ENCODE measurements at places on chromosomes 6 and 20. TPM values are rescaled to one million over a fixed set of nuclear protein-coding genes. Genes with fewer than 3 reads are reported as not detected.

- no peak for DNase-seq
- H3K27me3 ChIP-seq: no peaks in the 10 kb centered on the region
- H3K4me1 ChIP-seq: peaks cover 16% of the 10 kb centered on the region
- H3K27ac ChIP-seq: no peak overlapping the region
These were observed 537.9 kb downstream of the CD83 start for GRCh38 chr6:14655201-14656061.

- DNase-seq: no peak
- no peaks in the 10 kb centered on the region for H3K36me3 ChIP-seq
- H3K27ac ChIP-seq: no peak overlapping the region
- peaks cover 20% of the 10 kb centered on the region for H3K27me3 ChIP-seq
- H3K4me1 ChIP-seq: peaks cover 5% of the 10 kb centered on the region
These were observed 19.9 kb upstream of the DEK start for GRCh38 chr6:18284261-18284660.

GRCh38 chr6:148509800-148510581 is 167.4 kb downstream of the SASH1 start:
- H3K27ac ChIP-seq: peak overlapping the region; percentile 95
- peak overlapping the region; percentile 90 for H3K4me3 ChIP-seq
- H3K27me3 ChIP-seq: no peaks in the 10 kb centered on the region
- H3K36me3 ChIP-seq: peaks cover 9% of the 10 kb centered on the region
- DNase-seq: no peak
- peaks cover 54% of the 10 kb centered on the region for H3K4me1 ChIP-seq

DNA sequence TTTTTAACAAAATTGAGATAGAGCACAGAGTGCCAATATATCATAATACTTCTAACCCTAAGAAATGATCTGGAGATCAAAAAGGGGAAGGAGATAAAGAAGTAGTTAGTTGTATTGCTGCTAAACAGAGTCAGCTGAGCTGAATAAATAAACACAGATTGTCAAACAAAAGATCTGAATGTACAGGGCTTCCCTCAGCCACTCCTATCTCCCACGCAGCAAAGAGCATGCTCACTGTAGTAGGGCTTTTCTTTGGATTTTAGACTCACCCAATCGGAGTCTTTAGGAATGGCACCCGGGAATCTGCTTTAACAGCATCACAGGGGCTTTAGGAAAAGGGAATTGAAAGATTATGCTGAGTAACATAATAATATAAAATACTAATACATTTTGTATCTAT is 222.2 kb upstream of the STXBP5 start:
- no peak for DNase-seq
- H3K27ac ChIP-seq: no peak overlapping the region
- H3K27me3 ChIP-seq: no peaks in the 10 kb centered on the region
- peaks cover 4% of the 10 kb centered on the region for H3K4me1 ChIP-seq
- no peaks in the 10 kb centered on the region for H3K36me3 ChIP-seq

DNA sequence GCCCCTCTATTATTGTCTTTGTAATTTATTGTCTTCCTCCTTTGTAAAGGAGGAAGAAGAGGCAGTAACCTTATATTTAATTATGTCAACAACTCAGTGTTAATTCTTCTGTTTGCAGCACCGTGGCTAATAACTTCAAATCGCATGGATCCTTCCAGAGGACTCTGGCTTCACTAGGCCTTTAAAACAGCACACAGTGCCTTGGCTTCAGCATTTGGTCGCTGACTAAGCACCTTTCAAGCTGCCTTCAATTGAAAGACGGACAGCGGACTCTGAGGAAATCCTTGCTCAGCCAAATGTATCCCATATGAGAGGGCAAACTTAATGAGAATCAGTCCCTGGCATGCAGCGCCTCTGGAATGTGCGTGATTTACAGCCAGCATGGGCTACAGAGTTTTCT is 64.2 kb downstream of the SGK1 start:
- no peaks in the 10 kb centered on the region for H3K36me3 ChIP-seq
- no peak overlapping the region for H3K4me3 ChIP-seq

- H3K27me3 ChIP-seq: no peaks in the 10 kb centered on the region
- DNase-seq: no peak
These were observed 87.1 kb downstream of the INSM1 start for GRCh38 chr20:20454850-20455627.

Gene GHRH
- total RNA-seq: not detected

Gene PRPH2
- total RNA-seq: not detected
